Activated T-cell treated with anti-CD3 and anti-CD28 coated beads, Interleukin-2, amount 50 U/mL, for 72 hours (primary cell): ENCODE measurements at places on chromosomes 12 and 14. TPM values are rescaled to one million over a fixed set of nuclear protein-coding genes. Genes with fewer than 3 reads are reported as not detected.

DNA sequence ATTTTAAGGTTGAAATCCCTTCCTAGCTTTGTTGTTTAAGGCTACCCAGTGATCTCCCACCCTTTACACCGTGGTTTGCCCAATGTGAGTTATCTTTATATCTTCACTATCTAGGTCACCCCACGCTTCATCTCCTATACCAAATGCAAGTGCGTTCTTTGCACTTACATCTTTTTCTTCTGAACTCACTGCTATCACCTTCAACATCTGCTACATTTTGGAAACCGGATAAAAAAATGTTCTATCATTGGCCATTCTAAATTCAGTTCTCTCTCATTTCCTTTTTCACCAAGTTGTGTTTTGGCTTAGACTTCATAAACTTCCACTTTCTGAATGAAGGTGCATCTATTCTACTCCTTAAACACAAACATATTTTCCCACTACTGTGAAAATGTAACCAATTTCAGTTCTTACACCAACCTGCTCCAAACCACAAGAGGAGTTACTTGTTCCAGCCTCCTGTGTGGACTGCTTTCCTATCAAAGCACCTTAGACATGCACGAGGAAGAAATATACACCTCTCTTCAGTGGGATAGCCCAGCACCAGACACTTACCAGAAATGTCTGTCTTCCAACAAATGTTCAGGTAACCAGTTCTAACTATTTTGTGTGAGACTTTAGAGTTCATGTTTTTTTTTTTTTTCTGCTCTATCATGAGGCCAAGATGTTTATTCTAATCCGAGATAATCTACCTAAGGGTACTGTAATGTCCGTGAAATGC is 21.9 kb downstream of the CLEC9A start:
- no peak for DNase-seq

DNA sequence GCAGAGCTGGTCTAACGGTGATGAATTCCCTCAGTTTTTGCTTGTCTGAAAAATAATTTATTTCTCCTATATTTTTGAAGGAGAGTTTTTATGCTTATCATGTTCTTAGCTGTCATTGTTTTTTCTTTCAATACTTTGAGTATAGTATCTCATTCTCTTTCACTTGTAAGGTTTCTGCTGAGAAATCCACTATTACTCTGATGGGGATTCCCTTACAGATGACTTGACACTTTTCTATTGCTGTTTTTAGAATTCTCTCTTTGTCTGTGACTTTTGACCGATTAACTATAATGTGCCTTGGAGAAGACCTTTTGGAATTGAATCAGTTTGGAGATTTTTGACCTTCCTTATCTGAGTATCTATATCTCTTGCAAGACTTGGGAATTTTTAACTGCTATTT is 139.6 kb downstream of the PRKD1 start:
- no peak for DNase-seq

GRCh38 chr12:113088971-113089756 is 32.6 kb downstream of the DTX1 start:
- DNase-seq = peak; percentile 63

- no peak for DNase-seq
Observed at GRCh38 chr12:131003716-131004045, 50.0 kb downstream of the ADGRD1 start.

DNA sequence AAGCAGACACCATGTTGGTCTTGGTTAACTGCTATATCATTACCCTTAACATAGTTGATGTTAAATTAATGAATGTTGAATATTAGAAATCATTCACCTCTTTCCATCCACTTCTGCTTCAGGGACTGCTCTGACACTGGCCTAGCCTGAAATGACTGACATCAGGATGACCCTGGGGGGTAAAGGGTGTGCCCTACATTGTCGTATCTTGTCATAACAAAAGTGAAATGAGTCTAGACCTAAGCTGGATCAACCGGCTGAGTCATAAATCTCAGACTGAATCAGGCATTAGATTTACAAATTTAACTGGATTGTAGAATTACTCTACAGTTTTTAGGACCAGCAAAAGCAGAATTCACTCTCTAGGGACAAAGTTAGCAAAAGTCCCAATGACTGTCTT is 35.3 kb downstream of the KICS2 start:
- DNase-seq = peak; percentile 29

- DNase-seq = no peak
Observed at GRCh38 chr14:54737132-54737711, 165.4 kb downstream of the GCH1 start.

DNA sequence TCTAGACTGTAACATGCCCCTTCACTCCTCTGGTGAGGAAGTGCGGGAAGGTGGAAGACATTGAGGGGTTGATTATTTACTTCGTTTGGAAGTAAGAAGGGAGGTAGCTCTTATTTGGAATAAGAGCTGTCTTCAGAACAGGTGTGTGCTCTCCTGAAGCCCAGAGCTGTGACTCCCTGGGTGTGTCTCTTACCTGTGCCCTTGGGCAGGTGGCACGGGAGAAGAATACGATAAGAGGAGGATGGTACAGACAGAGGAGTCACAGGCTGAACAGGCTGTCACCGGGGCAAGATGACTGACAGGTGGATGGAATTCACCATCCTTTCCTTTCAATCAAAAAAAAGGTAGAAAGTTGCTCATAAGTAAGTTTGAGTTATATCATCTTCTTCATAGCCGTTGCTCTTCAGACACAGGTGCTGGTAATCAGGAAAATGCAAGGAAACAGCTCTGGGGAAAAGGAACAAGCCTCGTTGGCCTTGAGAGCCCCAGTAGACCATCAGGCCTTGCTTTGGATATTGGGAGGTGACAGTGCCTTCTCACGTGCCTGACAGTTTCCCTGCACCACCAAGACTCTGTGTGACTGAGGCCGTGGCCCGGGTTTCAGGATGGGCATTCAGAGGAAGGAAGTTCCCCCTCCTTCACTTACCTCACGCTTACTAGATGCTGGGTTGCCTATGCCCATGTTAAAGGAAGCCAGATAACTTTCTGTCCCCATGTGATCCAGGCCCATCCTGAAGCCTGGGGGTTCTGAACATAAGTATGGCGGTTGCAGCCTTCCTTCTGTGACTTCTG is 120.4 kb downstream of the ETV6 start:
- DNase-seq = no peak

DNA sequence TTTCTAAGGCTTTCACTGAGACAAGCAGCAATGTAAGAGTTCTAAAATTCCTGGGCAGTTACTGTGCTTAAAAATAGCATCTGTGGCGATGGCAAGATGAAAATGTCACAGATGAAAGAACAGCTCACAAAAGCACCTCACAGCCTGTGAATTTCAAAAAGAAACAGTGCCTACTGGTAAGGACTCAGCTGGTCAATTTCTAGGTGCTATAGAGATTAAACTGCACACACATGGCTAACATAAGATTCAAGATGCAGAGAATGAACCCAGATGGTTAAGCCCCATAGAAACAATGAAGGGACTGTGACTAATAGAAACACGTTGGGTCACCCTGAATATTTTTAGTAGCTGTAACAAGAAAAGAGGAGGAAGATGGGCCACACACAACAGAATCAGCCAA is 12.0 kb upstream of the IL26 start:
- DNase-seq = no peak

DNA sequence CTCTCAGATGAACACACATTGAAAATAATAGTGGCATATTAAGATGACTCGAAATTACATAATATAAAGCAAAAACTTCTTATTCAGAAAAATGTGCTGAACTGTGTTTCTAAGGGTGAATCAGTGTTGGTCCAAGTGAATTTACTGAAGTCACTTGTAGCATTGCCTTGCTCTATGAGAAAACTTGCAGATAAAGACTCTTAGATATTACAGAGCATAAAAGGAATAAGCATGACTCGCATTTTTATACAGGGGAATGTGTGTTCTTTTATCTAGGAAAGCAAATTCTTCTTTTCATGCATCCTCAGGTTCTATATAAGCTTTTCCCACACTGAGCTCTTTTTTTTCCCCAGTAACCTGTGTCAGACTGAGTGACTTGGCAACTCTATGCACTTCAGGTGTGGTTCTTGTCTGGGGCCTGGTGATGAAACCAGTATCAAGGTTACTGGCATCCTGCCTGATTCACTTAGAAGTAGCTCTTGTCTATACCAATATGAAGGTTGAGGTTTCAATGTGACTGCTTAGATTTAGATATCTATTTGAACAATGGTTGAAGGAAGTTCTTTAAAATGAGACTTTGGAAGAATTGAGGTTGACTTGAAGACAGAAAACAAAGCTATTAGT is 76.1 kb downstream of the OTOGL start:
- peak; percentile 4 for DNase-seq

GRCh38 chr14:29576927-29577326 is 350.7 kb downstream of the PRKD1 start:
- no peak for DNase-seq

GRCh38 chr14:105314287-105315200 is at the start of gene PACS2:
PACS2 (plus strand) TSS chr14:105314748; CDS start chr14:105314919, 171 bp downstream.
- DNase-seq = peak; percentile 80

DNA sequence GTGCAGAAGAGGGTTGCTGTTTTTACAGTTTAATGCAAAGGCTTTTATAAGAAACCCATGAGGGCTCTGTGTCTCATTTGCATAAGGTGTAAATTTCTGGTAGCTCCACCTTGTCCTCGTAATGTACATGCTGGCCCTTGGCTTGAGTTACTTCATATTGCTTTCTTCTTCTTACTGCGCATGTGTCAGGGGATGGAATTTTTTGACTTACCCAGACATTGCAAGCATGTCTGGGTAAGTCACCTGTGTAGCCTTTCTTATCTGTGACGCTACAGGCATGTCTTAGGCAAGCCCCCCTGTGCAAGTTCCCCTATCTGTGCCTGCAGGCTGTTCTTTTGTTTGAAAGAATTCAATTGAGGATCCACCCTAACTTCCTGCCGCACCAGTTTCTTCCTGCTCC is 274.2 kb downstream of the ETNK1 start:
- no peak for DNase-seq

- DNase-seq = no peak
Observed at GRCh38 chr12:110750784-110751461, 8.2 kb upstream of the PPP1CC start.

DNA sequence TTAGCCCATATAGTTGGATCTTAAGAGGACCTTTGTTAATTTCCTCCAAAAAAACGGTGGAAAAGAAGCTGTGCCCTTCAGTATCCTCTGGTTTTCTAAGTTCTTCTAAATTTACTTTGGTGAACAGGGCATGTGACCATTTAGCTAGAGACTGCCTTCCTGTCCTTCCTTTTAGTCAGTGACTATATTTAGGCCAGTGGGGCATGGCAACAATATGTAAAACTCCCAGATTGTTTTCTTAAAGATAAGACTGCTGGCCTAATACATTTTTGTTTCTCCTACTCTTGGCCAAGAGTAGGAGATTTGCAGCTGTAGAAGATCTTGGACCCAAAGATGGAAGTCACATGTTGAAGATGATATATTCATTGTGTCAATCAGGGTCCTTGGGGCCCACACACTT is 325.1 kb upstream of the DCN start:
- no peak for DNase-seq

- no peak for DNase-seq
Observed at GRCh38 chr14:99030454-99030853, 241.5 kb downstream of the BCL11B start.

DNA sequence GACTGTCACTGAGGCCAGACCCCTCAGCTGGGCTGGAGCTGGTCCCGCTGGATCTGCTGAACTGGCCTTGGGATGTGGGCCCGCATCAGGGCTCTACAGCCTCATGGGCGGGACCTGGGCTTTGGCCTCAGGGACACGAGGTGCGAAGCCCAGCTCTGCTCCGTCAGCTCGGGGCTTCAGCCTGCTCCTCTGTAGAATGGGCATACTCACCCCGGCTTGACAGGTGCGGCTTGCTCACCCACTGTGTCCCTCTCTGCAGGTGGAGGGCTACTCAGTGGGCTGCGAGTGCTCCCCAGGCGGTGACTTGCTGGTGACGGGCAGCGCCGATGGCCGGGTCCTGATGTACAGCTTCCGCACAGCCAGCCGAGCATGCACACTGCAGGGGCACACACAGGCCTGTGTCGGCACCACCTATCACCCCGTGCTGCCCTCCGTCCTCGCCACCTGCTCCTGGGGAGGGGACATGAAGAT is 57.6 kb downstream of the BEGAIN start:
- no peak for DNase-seq

DNA sequence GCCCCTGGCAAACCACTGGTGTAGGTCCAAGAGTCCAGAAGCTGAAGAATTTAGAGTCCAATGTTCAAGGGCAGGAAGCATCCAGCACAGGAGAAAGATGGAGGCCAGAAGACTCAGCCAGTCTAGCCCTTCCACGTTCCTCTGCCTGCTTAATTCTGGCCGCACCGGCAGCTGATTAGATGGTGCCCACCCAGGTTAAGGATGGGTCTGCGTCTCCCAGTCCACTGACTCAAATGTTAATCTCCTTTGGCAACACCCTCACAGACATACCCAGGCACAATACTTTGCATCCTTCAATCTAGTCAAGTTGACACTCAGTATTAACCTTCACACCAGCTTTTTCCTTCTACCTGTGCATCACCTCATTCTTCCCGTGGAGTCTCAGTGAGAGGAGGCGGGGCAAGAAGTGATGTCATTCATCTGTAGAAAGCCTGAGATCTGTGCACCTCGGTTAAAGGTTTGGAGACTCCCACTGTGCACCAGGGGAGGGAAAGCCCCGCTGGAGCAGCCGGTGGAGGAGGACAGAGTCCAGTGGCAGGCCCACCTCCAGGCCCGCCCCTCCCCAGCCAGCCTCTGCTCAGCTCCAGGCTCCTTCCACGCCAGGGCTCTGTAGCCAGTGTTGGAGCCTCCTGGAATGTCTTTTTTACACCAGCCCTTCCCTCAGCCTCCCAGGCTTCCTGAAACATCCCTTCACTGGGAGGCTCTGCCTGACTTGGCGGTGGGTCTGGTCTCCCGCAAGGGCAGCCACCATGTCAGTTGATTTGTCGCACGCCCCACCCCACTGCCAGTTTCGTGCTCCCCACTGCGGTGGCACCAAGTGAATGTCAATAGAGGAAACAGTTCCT is 80.1 kb upstream of the DYNC1H1 start:
- no peak for DNase-seq

DNA sequence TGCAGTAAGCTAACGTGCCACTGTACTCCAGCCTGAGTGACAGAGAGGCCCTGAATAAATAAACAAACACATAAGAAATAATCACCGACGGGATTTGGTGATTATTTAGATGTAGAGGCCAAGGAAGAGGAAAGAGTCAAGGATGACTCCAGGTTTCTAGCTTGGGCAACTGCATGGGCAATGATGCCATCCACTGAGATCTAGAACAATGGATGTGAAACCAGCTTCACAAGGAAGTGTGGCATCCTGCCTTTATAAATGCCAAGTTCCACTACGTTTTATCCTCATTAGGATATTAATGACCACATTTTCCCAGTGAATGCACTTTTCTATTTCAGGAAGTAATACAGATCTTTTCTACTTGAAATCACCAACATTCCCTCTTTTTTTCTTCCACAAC is 10.9 kb upstream of the PTGER2 start:
- no peak for DNase-seq

GRCh38 chr12:93689076-93689834 is 12.1 kb downstream of the CRADD start:
- DNase-seq = no peak

The CTSG gene
- not detected for total RNA-seq

The SMIM41 gene
- total RNA-seq = not detected

The HAL gene
- 0.96 TPM for total RNA-seq

The CARMIL3 gene
- total RNA-seq = 1.9 TPM

The ADGRD1 gene
- total RNA-seq = 2.0 TPM

The KRT6C gene
- not detected for total RNA-seq

The REP15 gene
- not detected for total RNA-seq
